CD8-positive, alpha-beta memory T cell (primary cell): ENCODE measurements at places on chromosomes 4 and X. TPM values are rescaled to one million over a fixed set of nuclear protein-coding genes. Genes with fewer than 3 reads are reported as not detected.

DNA sequence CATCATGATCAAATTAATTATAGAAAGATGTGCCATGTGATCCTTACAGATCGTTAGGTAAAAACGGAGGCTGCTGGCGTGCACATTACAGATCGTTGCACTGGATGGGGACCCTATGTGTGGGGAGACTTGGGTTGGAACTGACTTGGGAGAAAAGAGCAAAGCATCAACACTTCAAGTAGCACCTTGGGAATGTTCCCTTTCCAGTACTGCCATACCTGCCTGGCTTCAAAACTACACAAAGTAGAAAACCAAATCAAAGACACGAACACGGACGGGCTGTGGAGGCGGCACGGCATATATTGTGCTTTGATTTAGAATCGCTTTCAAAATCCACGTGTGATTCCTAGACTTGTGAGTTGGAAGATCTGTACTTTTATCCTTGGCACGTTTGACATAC is 898 bp downstream of the CMC4 start:
- no peak for DNase-seq

DNA sequence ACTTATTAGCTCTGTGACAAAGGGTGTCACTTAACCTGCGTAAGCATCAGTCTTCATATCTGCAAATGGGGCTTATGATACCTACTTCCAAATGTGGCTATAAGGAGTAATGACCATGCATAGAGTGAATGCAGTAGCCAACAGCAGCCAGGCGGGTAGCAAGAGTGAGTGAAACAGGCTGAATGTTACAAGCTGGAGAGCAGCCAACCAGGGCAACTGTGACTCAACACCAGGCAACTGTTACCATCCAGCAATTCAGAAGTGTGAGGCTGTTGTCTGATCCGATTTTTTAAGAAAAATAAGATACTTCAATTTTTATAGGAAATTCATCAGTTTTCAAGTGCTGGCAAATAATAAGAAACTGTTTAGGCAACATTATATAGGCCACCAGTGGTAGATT is 270.2 kb upstream of the TAPT1 start:
- no peak for DNase-seq

GRCh38 chr4:187232196-187232595 is 508.5 kb upstream of the FAT1 start:
- DNase-seq: no peak

GRCh38 chr4:177921715-177922114 is 479.5 kb upstream of the AGA start:
- no peak for DNase-seq

- no peak for DNase-seq
Measured at GRCh38 chr4:105923497-105924238, 28.4 kb downstream of the NPNT start.

DNA sequence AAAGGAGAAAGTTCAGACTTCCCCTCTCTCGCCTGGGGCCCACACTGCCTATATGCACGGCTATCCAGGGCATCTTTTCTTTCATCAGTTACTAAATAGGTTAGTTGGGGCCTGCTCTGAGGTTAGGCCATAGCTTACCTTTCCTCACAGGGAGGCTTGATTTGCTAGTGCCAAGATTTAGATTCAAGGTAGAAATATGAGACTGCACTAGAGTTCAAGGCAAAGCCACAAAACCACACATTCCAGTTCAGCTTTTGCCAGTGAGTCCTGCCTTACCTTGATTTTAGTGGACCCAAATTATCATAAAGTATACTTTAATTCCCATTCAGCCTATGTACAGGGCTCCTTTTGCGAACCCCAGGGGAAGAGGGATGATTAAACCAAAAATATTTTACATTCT is 762.8 kb downstream of the PDHA2 start:
- DNase-seq: no peak

GRCh38 chrX:33171041-33171440 is 40.3 kb downstream of the DMD start:
- no peak for DNase-seq

DNA sequence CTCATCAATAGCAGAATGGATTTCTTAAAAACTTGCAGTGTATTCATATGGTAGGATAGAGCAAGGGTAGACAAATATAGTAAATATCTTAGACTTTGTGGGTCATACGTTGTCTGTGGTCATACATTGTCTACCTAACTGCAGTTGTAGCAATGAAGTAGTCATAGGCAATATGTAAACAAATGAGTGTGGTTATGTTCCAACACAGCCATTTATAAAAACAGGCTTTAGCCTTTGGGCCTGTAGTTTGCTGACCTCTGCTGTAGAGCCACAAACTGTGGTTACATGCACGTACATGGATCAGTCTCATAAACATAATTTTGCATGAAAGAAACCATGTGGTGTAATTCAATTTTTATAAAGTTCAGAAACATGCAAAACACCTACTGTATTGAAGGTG is 98.9 kb downstream of the LARP1B start:
- no peak for DNase-seq

DNA sequence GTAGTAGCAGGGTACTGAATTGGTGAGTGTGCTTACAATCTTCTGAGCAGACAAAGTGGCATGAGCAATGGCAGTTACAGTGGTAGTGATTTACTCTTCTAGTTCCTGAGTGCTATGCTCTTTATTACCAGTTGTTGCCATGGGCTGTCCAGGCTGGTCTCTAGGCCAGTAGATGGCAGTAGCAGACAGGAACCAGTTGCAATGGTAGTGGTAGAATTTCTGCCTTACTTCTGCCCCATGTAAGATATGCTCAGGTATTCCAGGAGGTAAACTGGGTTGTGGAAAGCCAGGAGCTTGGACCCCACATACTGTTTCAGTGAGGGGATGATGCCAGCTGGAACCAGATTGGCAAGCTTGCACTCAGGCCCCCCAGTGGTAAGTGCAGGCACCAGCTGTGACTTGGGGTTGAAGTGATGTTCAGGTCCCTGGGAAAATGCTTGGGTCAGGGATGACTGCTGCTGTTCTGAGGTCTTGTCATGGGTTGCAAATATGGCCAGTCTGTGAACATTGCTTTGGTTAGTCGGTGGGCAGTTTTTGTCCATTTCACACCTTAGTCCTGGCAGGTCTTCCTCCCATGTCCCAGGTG is 63.0 kb upstream of the ZXDB start:
- DNase-seq: no peak

GRCh38 chr4:145483514-145483913 is 1.9 kb downstream of the SMAD1 start:
- DNase-seq: no peak

GRCh38 chr4:147933316-147933715 is 201.4 kb downstream of the ARHGAP10 start:
- DNase-seq: no peak

DNA sequence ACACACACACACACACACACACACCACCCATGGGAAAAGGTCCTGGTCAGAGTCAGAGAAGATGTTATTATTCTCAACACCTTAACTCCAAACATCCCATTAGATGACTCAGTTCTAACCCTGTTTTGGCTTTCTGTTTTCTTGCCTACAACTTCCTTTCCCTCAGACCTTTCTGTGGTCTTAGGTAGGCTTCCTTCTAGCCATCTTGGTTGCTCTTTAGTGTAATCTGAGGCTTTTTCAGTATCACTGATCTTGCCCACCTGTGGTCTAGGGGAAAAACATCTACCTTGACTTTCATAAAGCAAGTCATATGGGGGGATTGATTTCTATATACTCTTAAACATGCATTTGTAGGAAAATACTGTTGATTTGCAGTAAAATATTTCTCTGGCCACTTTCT is 56.9 kb downstream of the ATG4A start:
- no peak for DNase-seq

DNA sequence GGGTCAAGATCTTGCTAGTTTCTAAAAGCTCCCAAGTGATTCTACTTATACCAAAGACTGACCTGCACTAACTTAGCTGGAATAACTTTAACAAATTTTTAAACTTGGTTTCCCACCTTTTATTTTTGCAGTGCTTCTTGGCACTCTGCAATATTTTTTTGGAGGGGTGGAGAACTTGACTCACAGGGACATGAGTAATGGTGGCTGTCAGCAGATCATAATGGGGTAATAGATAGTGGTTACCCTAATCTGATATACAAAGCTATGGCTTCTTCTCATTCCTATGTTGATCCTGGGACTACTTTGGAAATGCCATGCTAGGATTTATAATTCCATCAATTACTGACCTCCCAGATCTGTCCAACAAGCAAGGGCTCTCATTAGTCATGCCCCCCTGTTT is 295.7 kb downstream of the GPAT3 start:
- DNase-seq: no peak

GRCh38 chr4:186024637-186025407 is 44.1 kb upstream of the TLR3 start:
- DNase-seq: no peak

GRCh38 chrX:37580080-37580479 is 8.6 kb downstream of the LANCL3 start:
- no peak for DNase-seq

- no peak for DNase-seq
Measured at GRCh38 chr4:40121515-40121914, 64.9 kb downstream of the N4BP2 start.

- DNase-seq: no peak
Measured at GRCh38 chrX:105872941-105873340, 50.6 kb downstream of the NRK start.

DNA sequence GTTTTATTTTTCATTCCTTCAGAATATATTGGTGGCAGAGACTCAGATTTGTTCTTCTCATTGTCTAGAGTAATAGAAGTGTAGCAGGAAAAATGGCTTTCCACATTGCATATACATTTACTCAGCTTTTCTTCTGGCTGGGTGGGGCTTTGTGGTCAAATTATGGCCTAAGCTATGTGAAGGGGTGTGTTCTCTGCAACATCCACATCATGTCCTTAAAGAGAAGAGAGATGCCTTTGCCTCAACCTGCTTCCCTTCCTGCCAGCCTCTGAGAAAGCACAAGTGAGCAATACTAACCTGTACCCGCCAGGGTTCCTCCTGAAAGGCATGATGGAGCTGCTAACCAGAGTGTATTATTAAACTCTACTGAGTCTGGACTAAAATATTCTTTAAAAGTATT is 695.6 kb upstream of the FAM241A start:
- no peak for DNase-seq

DNA sequence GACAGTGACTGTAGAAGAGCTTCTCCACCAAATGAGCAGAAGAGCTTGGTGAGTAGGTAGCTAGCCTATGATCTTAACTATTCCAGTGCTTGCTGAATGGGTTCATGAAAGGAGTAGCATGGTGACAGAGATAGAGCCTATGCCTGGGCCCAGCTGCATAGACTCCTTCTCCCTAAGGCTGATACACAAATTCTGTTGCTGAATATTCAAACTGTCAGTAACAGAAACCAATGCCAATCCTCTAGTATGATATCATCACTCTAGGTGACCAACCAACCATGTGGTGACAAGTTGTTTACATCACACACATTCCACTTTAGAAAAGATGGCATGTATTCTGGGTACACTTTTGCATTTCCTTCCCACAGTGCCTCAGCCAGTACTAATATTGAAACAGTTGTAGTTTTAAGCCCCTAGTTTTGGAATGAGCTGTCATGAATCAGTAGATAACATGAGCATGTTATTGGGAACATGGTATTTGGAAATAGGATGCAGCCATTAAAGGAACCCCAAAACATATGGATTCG is 103.4 kb upstream of the GRXCR1 start:
- no peak for DNase-seq

GRCh38 chr4:165737309-165737972 is 135.6 kb upstream of the TLL1 start:
- DNase-seq: no peak

DNA sequence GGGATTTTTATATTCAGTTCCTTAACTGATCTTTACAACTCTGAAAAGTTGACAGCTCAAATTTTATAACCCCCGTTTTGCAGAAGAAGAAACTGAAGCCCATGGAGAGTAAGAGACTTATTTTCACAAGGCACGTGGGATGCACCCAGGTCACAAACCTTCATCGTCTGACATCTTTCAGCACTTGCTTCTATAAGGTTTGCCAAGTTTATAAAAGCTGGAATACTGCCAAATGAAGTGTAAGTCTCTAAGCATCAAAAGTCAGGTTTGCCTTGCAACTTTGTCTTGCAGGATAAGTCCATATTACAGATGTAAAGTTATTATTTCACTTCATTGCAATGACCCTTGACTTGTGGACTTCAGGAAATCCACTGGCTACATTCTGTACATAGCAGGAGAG is 6.3 kb upstream of the KCNIP4 start:
- DNase-seq: no peak

GRCh38 chrX:113929004-113929403 is 654.9 kb upstream of the HTR2C start:
- no peak for DNase-seq

- DNase-seq: no peak
Measured at GRCh38 chrX:69262036-69262936, 97.0 kb upstream of the PJA1 start.

DNA sequence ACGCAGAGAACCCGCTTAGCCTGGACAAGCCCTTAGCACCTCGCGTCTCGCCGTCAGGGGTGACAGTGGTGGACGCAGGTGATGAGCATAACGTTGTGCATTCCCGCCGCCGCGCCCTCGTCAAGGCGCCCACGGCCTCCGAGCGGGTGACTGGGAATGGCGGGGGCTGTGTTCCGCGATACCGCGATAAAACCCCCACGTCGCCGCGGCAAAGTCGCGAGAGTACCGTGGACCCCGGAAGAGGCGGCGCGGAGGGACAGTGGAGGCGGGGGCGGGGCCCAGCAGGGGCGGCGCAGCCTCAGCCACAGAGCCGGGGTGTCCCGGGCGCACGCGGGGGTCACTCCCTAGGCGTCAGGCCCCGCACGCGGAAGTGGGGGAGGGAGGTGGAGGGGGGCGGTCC is 53.8 kb downstream of the ZFYVE28 start:
- DNase-seq: peak; percentile 57

- no peak for DNase-seq
Measured at GRCh38 chr4:7006411-7006810, 36.8 kb upstream of the TADA2B start.

Gene TRPC3
- total RNA-seq: 0.35 TPM

Gene UGT2A2
- total RNA-seq: not detected

Gene HS6ST2
- total RNA-seq: 0.09 TPM

Gene HSFX4
- total RNA-seq: not detected

Gene PNCK
- total RNA-seq: not detected

Gene SSX1
- not detected for total RNA-seq

Gene VCX3A
- total RNA-seq: not detected

Gene FGF2
- 1.7 TPM for total RNA-seq

Gene PAGE5
- total RNA-seq: 1.3 TPM

Gene AFAP1
- total RNA-seq: 18.4 TPM

Gene CT45A1
- total RNA-seq: not detected

Gene FGG
- total RNA-seq: not detected

Gene UGT2B15
- not detected for total RNA-seq

Gene ANXA3
- total RNA-seq: not detected

Gene DKK2
- 0.07 TPM for total RNA-seq

Gene MAGEB5
- not detected for total RNA-seq
